ENCODE measurements at places on chromosomes 7 and 10.

DNA sequence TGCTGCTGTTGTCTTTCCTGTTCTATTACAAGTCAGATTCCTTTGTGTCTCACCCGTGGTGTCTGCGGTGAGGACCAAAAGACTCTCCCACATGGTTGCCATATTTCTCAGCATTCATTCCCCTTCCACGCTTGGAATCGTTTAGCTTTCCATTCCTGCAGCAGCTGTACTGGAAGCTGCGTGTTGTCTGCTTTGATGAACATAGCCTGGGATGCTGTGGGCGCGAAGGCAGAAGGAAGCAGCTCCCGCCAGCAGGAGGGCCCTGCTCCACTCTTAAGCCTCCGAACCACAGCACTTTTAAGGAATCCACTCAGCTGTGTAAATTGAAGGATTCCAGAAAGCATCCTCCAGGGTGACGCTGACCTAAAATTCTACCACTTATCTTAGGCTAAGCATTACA lies 303.6 kb upstream of the PITRM1 start:
- DNase-seq = no peak

DNA sequence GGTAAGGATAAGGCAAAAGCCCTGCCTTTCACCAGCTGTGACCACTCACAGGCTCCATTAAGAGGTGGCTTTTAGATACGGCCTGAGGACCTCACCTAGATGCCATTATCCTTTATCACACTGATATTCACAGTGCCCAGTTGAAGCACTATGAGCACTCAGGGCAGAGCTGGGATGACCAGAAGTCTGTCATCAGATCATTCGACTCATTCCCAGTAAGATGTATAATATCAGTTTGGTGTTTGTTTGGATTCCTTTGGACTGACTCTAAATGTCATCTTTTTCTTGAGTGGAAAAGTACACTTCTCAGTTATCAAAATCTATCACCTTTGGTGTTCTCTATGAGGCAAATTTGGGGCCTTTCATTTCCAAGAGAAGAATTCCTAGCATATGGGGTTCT lies 18.7 kb downstream of the CCDC136 start:
- no peak for DNase-seq

GRCh38 chr10:128480601-128481000 lies 354.4 kb upstream of the MKI67 start:
- no peak for DNase-seq

- no peak for DNase-seq
Measured at GRCh38 chr7:28052933-28053332, 127.7 kb downstream of the JAZF1 start.

- DNase-seq = no peak
Measured at GRCh38 chr7:51035716-51036115, 253.0 kb upstream of the GRB10 start.

DNA sequence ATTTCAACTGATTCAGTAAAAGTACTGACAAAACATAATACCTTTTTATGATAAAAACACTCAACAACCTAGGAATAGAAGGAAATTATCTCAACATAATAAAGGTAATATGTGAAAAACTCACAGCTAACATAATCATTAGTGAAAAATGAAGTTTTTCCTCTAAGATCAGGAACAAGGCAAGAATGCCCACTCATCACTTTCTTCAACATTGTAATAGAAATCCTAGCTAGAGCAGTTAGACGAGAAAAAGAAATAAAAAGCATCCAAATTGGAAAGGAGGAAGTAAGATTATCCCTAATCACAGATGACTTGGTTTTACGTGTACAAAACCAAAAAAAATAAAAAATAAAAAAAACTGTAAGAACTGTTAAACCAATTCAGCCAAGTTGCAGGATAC lies 58.6 kb downstream of the R3HCC1L start:
- DNase-seq = no peak

GRCh38 chr7:27102581-27103442 lies at the start of gene HOXA2:
TSS of gene HOXA2 (minus strand) at chr7:27102683. CDS start at chr7:27102500, 183 bp downstream.
- no peak for DNase-seq

DNA sequence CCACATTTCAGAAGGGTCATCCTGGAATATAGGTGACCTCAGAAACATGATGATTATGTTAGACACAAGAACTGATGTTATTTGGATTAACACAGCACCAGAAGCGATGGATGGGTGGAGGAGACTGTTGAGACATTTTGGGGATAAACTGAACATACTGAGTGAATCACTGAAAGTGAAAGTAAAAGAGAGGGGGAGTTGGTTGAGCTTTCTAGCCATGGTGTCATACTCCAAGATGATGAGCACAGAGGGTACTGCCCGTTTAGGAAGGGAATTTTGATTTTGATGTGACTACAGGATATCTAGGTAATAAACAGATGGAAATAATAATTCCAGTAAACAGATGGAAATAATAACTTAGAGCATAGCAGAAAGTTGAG lies 248.0 kb upstream of the NPY start:
- no peak for DNase-seq

DNA sequence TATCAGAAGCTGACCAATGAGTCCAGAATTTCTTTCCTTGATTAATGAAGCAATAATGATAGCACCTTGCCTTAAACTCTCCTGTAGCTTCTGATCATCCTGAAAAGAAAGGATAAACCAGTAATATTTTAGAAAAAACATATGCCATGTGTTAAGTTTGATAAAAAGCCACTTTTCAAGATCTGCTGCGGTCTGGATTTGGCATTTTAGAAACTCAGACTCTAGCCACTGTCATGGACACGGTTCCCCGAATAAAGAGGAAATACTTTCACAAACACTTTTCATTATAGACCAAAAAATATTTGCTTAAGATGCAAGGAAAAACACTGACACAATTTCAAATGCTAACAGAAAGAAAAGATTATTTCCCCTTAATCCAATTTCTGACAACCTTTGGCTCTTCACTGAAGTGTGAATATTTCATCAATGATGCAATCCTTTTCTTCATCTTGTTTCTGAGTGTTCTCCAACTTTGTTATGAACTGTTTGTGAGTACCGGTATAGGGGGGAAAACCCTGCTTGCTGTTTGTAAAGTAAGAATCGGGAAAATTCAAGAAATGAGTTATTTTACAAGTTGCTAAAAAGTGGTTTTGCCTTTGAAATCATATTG lies 329.5 kb downstream of the CRPPA start:
- no peak for DNase-seq

Measured in mesendoderm (in vitro differentiated cells).